Fibroblast of mammary gland (primary cell): ENCODE measurements at places on chromosomes 5 and 9.

DNA sequence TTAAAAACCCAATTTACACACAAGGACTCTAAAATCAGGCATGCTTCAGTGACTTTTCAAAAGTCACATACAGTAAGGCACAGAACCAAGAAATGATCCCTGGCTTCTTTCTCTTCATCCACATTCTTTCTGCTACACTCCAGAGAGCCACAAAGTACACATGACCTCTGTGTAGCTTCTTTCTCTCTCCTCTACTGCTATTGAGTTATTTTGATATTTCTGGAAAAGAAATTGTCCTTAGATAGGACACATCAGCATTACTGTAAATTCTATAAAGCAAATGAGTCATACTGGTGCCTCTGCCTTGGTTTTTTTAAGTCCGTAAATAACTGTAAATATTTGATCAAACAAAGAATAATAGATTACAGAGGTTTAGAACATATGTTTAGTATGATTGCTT lies 96.3 kb downstream of the KIAA0825 start:
- DNase-seq, result no peak

DNA sequence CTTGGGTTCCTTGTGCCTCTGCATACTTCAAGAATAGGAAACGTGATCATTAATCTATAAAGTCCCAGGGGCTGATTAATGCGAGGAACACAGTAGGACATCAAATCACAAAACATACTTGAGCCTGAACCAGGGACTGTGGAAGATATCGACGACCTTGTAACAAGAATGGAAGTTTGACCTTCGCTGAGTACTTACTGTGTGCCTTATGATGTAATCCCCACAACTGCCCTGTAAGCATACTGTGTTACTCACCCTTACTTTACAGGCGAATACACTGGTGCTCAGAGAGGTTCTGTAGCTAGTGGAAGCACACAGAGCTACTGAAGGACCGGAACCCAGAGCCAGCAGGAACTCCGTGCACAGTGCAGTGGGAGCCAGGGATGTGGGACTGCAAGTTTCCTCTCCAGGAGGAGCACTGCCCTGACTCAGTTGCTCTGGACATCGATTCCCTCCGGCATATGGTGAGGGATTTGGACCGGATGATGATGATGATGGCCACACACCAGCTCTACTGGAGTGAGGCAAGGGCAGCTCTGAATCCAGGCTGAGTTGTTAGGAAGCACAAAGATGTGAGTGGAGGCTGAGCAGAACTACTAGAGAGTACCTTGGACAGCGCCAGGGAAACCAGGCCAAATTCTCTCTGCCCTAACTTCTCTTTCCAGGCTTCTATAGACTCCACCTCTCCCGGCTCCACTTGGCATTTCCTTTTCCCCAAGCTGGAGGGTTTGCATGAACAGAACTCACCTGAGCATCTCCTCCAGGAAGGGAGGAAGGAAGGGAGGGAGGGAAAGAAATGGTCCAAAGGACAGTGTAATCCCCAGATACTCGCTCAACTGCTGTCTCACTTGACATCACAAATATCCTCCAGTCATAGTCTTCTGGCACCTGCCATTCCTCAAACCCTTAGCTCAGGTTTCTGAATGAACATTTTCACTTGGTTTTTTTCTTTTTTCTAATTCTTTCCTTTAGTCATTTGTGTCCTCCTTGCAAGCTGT lies 1.5 kb upstream of the GABBR2 start:
- DNase-seq, result peak; percentile 68

GRCh38 chr5:67969176-67969575 lies 246.4 kb upstream of the PIK3R1 start:
- no peak for DNase-seq

DNA sequence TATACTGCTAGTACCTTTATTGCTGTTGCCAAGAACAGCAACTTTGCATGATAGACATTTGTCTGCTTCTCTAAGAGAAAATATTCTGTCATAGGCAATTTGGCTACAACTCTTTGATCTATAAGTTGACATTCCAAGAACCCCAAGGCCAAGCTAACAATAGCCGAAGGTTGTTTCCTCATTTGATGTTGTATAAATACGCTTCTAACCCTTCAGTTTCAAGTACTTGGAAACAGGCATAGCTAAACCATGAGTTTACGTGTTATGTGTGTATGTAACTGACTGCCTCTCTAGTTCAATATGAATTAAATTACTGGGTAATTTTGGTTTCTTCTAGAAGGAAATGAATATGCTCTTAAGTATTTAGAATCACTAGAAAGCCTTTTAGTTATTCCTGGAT lies 1034.0 kb downstream of the TLE4 start:
- DNase-seq, result no peak

GRCh38 chr5:168916266-168916665 lies 337.1 kb upstream of the PANK3 start:
- peak; percentile 46 for DNase-seq

DNA sequence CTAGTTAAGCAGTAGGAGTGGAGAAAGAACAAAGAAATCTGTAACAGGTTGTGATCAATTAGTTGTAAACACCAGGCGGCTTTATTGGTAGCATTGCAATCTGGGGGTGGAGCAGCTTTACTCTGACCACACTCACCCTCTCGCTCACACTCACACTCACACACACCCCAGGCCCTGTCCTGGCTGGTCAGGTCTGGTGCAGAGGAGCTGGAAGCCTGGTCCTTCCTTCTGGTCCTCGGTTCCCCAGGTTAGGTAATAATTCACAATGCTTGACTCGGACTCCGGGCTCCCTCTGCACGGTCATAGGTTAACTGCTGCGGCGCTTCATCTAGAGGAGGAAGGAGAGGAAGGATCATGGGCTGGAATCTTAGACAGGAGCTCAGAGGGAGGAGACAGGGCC lies 1.6 kb downstream of the CCL19 start:
- DNase-seq, result no peak

DNA sequence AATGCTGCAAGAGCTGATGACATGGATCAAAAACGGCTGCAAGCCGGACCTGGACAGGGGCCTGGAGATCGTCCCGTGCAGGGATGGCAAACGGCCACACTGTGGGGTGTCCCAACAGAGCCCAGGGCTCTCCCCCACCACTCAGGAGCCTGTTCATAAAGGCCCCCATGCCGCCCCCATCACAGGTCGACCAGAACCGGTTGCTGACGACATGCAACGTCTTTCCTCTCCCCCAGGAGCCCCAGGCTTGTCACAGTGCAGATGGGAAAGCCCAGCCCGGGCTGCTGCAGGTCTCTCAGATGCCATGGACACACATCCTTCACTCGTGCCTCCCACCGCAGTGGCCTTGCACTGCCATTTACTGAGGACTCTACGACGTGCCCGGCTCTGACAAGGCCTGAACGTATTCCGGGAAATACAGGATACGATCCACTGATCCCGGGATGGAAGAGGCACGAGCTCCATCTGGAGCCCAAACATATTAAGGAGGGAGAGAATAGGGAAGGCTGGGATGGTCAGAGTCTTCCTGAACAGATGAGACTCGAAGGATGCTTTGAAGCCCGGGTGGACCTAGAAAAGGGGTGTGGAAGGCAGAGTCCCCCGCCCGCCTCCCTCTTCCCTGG lies 76.5 kb upstream of the SARDH start:
- no peak for DNase-seq

GRCh38 chr5:111075520-111075919 lies 4.0 kb downstream of the TSLP start:
- peak; percentile 97 for DNase-seq

DNA sequence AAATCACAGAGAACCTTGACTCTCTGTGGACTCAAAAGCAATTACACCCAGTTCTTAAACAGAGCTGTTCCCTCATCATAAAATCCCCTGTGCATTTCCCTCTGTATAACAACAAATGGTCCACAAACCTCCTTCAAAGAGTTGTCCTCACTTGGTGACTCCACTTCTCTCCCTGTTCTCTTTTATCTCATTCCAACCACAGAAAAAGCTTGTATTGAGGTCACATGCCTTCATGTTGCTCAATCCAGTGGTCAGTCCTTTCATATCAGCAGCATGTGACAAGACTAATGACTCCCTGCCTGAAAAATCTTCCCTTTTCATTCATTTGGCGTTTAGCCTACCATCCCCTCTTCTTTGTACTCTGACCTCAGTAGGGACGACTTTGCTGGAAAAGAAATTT lies 158.0 kb downstream of the DEPDC1B start:
- DNase-seq, result peak; percentile 85

DNA sequence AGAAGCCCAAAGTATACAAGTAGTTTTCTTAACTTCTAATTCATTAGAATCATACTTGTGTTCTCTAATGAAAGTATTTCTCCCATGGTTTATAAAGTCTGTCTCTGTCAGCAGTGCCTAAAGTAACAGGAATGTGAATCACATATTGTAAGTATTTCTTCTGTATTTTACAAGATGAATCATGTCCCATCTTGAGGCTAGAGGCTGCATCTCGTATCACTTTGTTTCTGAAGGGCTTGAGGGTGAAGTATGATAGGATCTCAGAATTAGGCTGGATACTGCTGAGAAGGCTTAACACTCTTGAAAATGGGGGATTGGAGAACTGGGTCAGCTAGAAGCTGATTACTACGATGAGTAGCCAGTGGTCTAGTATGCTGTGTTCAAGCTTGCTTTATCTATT lies 242.2 kb upstream of the ACTBL2 start:
- peak; percentile 55 for DNase-seq

GRCh38 chr9:37792122-37792521 lies 7.3 kb upstream of the EXOSC3 start:
- no peak for DNase-seq

- DNase-seq, result peak; percentile 58
Observed at GRCh38 chr9:137703842-137704508, 85.2 kb downstream of the EHMT1 start.
